Stimulated activated CD8-positive, alpha-beta memory T cell treated with anti-CD3 and anti-CD28 coated beads, Interleukin-7, amount 100 ng/mL, for 4 hours (primary cell): ENCODE measurements at places on chromosomes 2 and 18.
A peak's percentile ranks its signal among the peaks of the same experiment; 100 is the strongest.

DNA sequence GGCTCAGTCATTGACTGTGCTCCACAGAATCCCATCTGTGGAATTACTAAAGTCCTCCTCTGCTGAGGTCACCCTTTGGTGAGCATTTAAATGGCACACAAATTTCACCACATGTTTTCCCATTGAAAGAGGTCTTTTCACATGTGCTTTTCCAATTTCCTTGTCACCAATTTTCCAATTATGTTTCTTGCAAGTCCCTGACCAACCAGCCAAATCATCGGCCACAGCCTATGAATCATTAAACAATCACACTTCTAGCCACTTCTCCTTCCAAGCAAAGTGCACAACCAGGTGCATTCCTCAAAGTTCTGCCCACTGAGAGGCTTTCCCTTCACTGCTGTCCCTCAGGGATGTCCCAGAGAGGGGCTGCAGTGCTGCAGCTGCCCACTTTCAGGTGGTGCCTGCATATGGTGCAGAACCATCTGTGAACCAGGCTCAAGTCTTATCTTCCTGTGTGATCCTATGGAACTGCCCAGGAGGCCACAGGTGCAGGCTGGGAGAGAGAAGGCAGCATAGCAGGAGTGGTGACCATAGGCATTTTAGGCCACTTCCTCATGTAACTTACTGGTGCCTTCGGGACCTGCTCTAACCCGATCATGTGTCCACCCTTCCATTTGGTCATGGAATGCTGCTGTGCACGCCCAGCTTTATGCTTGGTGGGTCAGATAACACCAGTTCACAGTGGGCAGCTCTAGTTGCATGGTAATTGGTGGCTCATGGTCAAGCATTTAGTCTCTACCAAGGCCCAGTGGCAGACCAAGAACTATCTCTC is 153.0 kb downstream of the SEPTIN10 start:
- no peak for DNase-seq

GRCh38 chr2:155218945-155219344 is 520.5 kb downstream of the KCNJ3 start:
- DNase-seq = no peak

GRCh38 chr2:2171624-2172023 is 159.5 kb downstream of the MYT1L start:
- no peak for DNase-seq

GRCh38 chr2:125167820-125168219 is 1142.7 kb downstream of the CNTNAP5 start:
- no peak for DNase-seq

DNA sequence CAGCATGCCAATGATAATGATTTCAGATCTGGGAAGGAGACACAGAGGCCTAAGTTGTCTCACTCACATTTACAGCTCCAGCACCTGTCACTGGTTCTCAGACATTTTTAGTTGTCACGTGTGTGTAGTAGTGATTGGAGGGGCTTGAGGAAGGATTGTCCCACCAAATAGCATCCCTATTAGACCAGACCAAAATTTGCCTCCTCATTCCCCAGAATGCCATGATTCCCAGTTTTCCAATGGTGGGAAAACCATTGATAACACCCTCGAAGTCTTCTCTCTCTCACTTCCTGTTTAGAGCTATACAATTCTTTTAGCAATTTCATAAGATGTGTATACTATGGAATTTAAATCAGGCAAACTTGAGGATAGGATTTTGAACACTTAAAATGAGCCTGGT is 52.5 kb downstream of the CCDC141 start:
- no peak for DNase-seq

- DNase-seq = no peak
These were observed 232.8 kb downstream of the GRB14 start for GRCh38 chr2:164388511-164388910.

DNA sequence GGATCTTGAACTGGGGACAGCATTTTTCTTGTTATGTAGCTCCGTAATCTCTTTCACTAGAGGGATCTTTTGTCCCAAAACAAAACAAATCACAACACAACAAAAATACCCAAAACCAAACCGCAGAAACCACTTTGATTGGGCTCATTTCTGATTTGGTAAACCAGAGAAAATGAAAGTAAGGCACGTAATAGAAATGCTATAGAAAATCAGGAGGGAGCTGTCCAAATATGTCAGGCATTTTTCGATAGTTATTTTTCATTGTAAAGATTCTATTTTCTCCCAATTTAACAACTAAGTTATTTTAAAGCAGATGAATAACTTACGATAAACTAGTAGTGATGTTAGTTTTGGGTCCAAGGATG is 406.5 kb downstream of the XIRP2 start:
- no peak for DNase-seq

GRCh38 chr2:28583899-28584553 is 88.2 kb downstream of the PLB1 start:
- DNase-seq = peak; percentile 71

GRCh38 chr2:162458240-162458639 is 114.3 kb downstream of the GCA start:
- no peak for DNase-seq

GRCh38 chr2:120177001-120177621 is 46.1 kb downstream of the TMEM185B start:
- DNase-seq = peak; percentile 76

GRCh38 chr2:174971868-174972781 is 33.1 kb downstream of the CHN1 start:
- no peak for DNase-seq

GRCh38 chr18:12748671-12749070 is 45.8 kb downstream of the PSMG2 start:
- DNase-seq = no peak

DNA sequence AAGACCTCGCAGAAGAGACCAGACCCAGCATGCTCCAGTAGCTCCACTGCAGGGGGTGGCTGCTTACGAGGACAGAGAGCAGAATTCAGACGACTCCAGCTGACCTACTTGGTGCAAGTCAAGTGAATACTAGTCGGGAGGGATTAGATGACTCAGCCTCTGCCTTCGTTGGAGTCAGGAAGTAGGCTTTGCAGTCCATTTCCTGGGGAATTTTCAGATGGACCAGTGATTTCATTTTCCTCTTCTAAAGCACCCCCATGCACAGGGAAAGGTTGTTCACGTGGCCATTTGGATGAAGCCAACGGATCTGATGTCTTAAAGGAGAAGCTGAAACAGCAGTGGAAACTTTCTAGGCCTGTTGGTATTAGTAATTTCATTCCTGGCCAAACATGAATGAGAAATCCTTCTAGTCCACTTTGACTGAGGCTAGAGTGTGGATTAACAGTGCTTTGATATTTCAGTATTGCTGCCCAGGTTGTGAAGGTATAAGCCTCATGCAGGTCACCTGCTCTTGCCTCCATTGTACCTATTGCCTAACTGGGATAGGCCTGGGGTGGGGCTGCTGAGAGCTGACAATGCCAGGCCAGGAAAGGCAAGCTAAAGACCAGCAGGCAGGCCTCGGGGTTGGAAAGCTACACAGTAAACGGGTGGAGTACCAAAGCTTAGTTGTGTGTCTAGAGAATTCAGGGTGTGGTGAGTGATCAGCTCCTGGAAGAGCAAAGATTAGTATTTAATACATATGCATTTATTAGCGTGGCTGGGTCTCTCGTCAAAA is 117.6 kb upstream of the FOSL2 start:
- no peak for DNase-seq

DNA sequence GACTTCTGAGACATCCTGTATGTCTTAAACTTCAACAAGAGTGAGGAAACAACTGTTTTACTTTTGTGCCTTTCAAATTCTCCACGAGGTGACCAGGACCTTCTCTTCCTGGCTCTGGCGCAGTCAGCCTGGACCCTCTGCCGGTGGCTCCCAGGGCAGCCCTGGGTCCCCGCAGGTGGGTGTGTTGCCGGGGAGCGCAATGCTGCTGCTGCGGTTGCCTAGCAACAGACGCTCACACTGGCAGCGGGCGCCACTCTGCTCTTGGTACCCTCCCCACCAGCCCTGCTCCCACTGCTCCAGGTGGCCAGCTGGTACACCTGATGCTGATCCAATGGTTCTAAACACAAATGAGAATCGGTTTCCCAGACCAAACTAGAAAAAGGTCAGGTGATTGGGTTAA is 58.7 kb downstream of the GNAL start:
- no peak for DNase-seq

DNA sequence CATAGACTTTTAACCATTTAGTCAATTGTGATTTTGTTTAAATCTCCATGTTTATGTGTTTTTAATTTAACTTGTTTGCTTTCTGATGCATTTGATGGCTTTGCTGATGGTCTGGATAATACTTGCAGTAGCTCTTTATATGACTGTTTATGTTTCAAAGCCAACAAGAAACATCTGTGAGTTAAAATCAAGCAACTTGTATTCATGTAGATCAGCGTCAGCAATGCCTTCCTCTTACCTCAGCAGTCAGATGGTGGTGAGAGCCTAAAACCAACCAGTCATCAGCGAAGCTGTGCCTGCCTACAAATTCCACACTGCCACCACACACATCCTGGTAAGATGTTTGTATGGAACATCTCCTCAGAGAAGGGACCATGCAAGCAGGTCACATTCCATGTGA is 231.9 kb downstream of the PTGR3 start:
- no peak for DNase-seq

- DNase-seq = no peak
These were observed 124.7 kb upstream of the ZNF516 start for GRCh38 chr18:76619621-76620315.

DNA sequence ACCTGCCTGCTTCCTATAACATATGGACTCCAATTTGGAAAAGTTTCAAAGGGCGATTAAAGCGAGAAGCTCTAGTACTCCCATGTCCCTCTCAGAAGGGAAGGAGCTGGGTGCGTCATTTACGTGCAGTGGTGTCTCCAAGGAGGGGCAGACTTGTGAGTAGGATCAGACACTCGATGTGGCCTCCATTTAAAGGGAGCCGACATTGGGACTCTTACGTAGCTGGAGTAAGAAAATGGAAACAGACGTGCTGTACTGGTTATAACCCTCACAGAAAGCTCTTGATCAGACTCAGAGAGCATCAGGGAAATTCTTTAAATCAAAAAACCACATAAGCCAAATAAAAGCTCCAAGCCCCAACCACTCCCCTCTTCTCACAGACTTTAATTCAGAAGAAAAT is 198.5 kb downstream of the KLHL29 start:
- DNase-seq = no peak

- no peak for DNase-seq
These were observed 26.2 kb upstream of the SPOPL start for GRCh38 chr2:138475277-138475776.

GRCh38 chr2:156472686-156473085 is 36.5 kb downstream of the GPD2 start:
- no peak for DNase-seq

DNA sequence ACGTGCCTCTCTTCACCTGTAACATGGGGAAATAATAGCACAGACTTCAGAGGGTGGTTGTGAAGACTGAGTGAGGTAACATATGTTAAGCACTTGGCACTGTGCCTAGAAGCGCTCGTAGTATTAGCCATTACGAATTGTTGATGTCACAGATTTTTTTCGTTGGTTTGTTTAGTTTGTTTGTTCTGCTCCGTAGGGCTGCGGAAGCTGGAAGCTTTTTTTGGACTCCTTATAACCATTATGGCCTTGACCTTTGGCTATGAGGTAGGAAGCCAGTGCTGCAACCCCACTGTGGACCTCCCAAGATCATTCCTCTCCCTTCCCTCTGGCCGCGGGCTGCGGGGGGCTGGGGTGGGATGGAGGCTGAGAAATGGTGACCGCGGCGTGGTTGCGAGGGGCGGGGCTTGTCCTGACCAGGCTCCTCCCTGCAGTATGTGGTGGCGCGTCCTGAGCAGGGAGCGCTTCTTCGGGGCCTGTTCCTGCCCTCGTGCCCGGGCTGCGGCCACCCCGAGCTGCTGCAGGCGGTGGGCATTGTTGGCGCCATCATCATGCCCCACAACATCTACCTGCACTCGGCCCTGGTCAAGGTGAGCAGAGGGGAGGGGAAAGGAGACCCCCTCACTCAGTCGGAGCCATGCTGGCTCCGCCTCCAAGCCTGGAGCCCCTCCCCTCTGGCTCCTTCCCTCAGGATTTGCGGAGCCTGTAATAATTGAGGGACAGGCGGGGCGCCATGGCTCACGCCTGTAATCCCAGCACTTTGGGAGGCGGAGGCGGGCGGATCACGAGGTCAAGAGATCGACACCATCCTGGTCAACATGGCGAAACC is 5.5 kb downstream of the SLC11A1 start:
- no peak for DNase-seq

DNA sequence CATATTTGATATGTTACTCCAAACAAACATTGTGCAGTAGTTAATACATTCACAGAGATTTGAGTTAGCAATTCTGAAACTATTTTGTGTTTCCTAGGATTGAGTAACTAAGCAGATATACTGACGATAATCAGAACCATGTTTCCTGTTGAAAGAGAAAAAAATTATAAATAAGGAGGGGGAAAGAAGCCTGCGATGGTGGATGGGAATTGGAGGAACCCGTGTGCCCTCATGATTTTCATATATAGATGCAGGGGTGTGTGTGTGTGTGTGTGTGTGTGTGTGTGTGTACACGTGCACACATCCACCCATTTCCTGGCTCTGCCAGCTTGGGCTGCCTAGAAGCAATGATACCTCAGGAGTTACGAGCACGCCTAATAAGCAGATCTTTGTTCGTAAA is 56.9 kb downstream of the LPIN2 start:
- DNase-seq = no peak

- no peak for DNase-seq
These were observed 30.0 kb downstream of the CROCC2 start for GRCh38 chr2:240936106-240936505.

- DNase-seq = no peak
These were observed 115.8 kb upstream of the SIX3 start for GRCh38 chr2:44825702-44826101.

DNA sequence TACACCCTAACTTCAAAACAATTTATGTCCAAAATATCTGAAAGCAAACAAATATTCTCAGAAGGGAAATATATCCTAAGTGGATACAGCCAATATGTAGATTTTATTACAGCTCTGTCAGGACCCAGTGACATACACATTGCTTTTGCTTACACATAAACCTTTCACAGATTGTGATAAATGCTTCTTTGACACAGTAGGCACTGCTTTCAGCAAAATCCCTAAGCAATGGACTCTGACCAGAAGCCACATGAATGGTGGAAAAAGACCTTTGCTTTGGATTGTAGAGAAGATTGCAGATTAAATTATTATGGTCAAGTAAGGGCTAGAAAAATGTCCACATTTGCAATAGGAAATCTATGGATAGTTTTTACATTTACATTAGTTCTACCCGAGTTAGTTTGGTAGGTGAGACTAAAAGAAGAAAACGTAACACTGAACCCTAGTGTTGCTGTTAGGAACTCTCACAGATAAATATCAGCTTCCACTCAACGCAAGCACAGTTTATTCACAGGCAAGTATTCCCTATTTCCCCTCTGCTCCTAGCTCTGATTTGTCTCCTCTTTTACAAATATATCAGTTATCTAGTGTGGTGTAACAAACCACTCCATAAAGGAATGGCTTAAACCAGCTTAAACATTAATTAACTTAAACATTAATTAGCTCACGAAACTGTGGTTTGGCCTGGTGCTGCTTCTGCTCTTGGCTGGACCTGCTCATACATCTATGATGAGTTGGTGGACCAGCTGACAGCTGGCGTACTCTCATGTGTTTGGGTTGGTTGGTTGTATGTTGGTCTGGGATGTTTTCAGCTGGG is 23.6 kb upstream of the SERPINE2 start:
- no peak for DNase-seq

- DNase-seq = no peak
These were observed 44.8 kb upstream of the SYT4 start for GRCh38 chr18:43322132-43322531.

- no peak for DNase-seq
These were observed 66.4 kb downstream of the TSHZ1 start for GRCh38 chr18:75276818-75277609.
